CD4-positive, alpha-beta T cell treated with Interleukin-1 beta for 1 hour (primary cell): ENCODE measurements at places on chromosomes 4 and X.

DNA sequence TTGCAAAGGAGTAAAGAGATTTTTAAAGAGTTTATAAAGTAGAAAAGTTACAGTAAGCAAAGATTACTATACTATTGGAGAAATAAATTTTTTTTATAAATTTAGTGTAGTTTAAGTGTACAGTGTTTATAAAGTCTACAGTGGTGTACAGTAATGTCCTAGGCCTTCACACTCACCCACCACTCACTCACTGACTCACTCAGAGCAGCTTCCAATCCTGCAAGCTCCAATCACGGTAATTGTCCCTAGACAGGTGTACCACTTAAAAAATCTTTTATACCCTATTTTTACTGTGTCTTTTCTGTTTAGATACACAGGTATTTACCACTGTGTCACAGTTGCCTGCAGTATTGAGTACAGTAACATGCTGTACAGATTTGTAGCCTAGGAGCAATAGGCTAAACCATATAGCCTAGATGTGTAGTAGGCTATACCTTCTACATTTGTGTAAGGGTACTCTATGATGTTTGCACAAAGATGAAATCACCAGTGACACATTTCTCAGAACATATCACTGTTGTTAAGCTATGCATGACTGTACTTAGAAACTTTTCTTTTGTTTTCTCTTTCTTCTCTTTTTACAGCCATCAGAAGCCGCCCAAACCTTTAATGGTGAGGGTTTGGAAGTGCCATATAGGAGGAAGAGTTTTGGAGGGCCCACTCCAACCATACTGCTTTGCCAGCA, 11.8 kb upstream of the SH3RF1 start:
- DNase-seq, result no peak

DNA sequence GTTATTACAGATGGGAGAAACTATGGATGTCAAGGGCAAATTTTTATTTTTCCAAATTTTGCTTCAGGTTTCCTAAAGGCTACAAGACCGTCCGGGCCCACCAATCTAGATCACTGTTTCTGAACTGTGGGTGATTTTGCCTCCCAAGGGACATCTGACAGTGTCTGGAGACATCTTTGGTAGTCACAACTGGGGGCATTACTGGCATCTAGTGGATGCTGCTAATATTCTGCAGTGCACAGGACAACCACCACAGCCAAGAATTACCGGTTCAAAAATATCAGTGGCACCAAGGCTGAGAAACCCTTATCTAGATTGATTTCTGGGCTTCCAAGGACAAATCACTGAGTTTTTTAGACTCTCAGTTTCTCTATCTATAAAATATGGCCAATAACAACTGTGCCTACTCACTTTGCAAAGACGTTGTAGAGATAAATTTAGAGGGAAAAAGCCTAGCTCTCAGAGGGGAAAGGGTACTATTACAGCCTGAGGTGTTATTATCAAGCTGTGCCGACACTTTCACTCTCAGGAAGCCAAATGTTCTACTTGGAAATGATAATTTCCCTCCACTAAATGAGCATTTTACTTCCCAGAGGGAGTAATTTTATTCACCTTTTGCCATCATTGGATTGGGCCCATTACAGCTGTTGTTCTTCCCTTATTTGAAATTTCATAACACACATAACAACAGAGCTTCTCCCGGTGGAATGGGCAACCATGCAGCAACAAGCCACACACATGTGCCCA, 442.1 kb downstream of the CENPC start:
- no peak for DNase-seq

- no peak for DNase-seq
Measured at GRCh38 chrX:25020391-25020904, 4.7 kb upstream of the ARX start.

DNA sequence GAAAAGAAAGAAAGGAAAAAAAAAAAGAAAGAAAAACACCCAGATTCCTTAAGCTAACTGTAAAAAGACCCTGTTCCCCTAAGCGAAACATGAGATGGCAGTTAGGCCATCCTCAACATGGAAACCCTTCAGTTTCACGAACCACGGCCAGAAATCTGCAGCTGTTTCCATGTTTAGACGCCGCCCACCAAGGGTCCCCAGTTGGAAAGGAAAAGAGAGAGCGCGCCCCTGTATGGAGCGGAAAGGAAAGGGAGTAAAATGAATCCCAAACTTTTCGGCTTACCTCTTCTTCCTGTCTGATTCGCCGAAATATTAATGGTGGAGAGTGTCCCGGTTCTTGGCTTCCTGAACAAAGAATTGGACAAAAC, 38.3 kb downstream of the MGARP start:
- no peak for DNase-seq

- DNase-seq, result no peak
Measured at GRCh38 chr4:170476351-170476750, 386.6 kb upstream of the AADAT start.

DNA sequence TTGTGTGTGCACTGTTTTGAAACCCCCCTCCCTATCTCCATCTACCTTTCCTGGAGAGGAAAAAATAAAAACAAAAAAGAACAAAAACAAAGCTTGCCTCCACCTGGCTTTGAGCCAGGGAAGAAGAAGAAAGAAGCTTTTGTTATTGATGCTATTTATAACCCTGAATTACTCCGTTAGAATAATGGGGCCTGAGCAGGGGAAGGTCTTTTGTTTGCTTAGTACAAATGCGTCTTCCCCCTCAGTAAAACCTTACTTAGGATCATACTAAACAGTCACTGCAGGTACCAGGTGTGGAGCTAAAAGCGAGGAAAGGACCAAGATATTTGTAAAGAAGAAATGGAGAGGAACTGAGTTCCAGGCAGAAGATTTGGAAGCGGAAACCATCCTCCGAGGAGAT, 352.1 kb downstream of the KCNIP4 start:
- no peak for DNase-seq

DNA sequence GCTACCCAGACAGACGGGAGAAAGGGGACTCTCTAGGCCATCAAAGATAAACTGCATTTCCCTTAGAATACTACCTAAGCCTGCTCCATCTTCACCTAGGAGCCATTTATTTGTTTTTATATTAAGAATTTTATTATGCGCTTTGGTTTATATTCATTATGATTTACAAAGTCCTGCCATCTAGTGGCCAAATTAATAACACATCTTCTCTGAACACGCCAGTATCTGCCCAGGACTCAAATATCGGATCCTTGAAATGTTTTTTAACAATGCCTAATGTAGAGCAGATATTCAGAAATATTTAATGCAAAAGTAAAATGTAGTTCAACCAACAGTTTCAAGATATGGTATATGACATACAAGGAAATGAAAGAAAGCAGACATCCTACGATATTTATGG, 20.8 kb upstream of the PRPS2 start:
- peak; percentile 19 for DNase-seq

GRCh38 chrX:142266417-142266816, 61.3 kb upstream of the MAGEC2 start:
- DNase-seq, result no peak

GRCh38 chrX:66167431-66167830, 3.4 kb downstream of the HEPH start:
- DNase-seq, result no peak

DNA sequence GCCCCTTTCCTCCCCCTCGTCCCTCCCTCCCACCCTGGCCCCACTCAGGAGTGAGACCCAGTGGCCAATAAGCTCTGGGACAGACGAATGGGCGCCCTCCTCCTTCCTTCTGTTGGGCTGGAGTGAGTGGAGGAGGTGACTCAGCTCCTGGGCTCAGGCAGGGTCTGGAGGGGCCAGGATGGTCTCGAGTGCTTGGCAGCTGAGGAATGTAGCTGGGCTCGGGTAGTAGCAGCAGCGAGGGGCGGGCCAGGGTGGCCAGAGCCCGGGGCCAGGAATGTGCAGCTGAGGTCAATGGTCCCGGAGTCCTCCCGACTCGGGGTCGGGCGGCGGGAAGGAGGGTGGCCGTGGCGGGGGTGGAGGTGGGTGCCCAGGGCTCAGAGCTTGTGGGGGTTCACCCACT, 15.0 kb downstream of the G6PD start:
- no peak for DNase-seq

DNA sequence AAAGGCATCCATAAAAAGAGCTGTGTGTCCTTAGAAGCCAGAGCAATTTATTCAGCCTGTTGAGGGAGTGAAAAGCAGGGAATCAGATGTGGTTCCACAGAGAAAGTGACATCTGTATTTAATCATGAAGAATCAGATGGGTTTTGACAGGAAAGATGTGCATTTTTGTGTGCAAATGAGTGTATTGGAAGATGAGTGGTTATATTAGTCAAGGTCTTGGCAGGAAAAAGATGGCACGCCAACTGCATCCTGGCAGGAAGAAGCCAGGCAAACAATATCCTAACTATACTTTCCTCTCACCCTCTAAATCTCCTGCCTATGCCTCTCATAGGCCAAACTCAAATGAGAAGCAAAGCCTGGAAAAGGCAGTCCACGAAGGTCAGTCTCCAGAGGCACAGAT, 59.1 kb downstream of the SCFD2 start:
- no peak for DNase-seq

DNA sequence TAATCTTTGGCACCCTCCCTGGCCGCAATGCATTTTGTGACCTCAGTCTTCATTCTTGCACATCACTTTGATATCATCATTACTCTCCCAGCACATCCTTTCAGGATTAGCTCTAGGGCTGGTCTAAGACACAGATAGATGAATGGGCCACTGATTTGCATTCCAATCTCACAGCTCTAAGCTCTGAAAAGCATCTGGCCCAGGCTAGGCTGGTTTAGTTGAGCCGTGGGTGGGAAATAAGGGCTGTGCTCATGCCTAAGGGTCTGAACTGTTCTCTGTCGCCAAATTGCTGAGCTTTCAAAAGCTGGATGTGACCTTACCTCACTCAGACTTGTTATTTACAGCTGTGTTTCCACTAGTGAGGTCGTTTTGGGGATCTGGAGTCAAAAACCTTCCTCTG, 30.0 kb upstream of the SLC9A7 start:
- no peak for DNase-seq

- no peak for DNase-seq
Measured at GRCh38 chr4:187480146-187481145, 515.1 kb upstream of the ZFP42 start.

GRCh38 chrX:119753639-119754257, 4.6 kb upstream of the SOWAHD start:
- DNase-seq, result peak; percentile 62

GRCh38 chr4:126958482-126958881, 674.3 kb upstream of the INTU start:
- DNase-seq, result no peak

GRCh38 chr4:37389967-37390580, 145.5 kb downstream of the NWD2 start:
- peak; percentile 31 for DNase-seq

- DNase-seq, result no peak
Measured at GRCh38 chrX:148815218-148815961, 315.0 kb downstream of the AFF2 start.

DNA sequence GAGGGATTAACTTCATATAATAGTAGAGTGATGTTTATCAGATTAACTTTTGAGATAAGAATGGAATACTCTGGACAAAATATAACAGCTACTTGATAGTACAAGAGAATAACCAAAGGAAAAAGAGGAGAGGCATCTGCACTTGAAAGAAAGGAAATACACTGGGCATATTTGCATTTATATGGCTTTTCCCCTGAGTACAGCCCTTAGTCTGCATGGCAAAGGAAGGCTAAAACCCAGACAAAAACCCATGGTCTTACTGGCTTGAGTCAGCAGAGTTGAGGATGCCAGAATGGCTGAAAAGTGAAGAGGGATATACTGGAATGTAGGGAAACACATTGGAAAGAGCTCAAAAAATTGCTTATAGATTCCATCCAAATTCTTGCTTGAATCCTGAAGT, 101.6 kb downstream of the COL4A5 start:
- no peak for DNase-seq

DNA sequence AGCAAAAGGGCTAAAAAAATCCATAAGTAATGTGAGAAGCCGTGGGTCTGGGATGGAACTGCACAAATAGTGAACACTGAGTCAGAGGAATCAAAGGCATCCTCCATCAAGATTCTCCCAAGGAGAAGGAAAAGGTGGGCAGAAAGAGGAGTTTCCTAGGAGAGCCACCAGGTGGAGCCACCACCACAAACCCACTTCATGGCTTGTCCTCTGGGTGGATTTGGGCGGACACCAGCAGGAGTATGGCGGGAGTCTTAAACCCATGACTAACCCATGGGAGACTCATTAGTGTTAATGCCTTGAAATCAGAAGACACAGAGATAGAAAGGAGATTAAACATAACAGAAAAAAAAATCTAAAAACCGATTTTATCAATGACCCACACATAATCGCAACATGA, 147.7 kb downstream of the SH3KBP1 start:
- DNase-seq, result peak; percentile 50

GRCh38 chr4:41882625-41883347, 52.4 kb upstream of the TMEM33 start:
- peak; percentile 50 for DNase-seq

GRCh38 chr4:125316791-125317524, 2.2 kb downstream of the FAT4 start:
- no peak for DNase-seq

DNA sequence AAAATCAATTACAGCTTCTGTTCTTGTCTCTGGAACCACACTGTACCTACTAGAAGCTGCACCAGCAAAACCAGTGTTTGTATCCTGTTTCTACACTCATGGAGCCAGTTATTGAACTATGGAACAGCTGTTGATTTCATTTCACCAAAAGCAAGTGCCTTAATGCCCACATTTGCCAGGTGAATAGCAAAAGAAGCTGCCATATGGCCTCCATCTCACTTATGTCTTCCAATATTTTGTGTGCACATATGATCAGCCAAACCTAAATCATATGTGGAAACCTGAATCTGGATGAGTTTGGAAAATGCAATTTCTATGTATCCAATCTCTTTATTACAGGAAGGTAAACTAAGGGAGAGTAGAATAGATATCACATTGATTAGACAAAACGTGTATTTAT, 415.8 kb upstream of the GRID2 start:
- DNase-seq, result no peak

DNA sequence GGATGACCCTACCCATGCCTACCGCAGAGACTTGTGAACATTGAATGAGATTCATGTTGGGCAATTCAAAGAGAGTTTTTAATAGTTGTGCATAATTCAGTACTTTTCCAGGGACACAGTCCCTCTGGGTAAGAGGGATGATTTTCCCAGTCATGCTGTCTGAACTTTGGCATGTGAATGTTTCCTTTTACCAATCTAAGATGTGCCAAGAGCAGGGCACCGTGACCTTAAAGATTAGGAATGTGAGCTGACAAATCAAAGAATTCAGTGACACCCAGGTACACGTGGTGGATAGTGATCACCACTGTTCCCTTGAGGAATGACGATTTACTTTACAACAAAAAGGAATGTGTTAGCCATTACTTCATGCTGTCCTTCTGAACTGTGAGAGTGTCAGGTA, 515.6 kb downstream of the PPARGC1A start:
- no peak for DNase-seq

DNA sequence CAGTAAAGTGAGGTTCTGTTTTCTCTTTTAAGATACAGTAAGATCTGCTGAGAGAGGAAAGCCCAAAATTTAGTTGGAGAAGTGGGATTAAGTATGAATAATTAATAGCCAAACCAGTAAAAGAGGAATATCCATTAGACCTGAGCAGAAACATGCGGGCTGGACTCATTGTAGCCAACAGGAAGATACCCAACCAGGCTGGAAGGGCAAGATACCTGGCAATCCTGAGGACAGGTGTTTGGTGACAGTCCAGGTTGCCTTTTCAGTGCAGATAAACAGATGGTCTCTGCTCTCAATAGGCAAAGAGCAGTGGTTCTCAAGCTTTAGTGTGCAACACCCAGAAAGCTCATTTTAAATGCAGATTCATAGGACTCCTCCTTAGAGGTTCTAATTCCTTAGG, 980.8 kb upstream of the GRID2 start:
- DNase-seq, result no peak

- DNase-seq, result no peak
Measured at GRCh38 chrX:49949961-49950360, 27.6 kb downstream of the CLCN5 start.
